Mesothelial cell of epicardium (in vitro differentiated cells): ENCODE measurements at places on chromosomes 7 and 10.

DNA sequence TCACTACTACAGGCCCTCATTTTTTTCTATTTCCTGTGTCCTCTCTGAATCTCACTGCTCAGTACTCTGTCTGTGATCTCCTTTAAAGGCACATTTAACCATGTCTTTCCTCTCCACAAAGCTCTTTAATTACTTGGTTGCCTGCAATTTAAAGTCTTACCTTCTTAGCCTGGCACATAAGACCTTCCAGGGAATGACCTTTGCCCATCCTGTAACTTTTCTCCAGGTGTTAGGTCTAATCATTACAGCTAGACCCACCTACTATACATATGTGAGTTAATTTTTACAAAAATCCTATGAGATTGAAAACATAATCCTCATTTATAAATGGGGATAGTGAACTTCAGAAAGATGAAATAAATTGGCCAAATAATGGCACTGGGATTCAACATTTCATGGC is 244.1 kb upstream of the RHOBTB1 start:
- DNase-seq, result no peak

DNA sequence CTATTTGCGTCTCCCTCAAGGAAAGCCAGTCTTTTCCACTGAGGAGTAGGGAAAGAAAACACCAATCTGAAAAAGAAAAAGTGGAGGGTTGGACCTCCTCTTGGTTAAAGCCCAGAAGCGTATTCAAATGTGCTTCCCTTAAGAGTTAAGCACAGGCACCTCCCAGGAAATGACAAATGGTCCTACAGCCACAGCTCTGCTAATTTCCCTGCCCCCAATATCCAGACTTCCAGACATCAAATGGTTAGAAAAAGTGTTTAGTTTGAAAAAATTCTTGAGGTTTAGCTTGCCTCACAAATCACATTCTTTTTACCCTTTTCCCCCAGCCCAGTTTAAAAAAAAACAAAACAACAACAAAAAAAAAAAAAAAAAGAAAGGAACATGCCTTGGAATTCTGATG is 19.0 kb upstream of the COL1A2 start:
- DNase-seq, result no peak

DNA sequence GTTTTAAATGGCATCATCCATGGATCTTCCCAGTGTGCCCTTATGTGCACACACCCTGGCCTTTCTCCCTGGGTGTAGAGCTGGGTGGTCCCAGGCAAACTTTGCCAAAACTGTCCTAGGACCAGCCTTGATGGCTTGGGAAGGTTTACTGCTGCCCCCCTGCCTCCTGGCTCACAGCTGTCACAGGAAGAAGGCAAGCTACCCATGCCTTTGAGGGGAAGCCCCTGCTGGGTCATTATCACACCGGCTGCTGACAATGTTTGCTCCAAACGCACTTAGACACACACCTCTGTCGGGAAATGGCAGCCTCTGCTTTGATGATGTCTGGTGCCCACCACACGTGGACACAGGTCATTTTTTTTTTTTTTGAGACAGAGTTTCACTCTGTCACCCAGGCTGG is 25.2 kb upstream of the FIGNL1 start:
- DNase-seq, result no peak

- DNase-seq, result no peak
Measured at GRCh38 chr7:137454767-137455166, 111.2 kb upstream of the PTN start.

DNA sequence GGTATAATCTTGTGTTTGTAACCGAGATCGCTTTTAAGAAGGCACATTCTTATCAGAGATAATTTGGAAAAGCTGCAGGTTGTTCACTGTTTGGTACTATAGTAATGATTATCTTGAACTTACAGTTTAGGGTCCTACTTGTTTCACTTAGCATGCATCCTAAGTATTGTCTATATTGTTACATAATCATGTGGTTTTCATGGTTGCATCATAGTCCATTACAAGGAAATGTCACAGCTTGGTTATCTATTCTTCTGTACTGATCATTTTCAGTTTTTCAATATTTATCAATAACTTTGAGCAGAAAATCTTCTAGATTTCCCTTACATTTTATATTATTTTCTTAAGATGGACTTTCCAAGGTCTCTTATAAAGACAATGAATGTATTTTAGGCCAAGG is 116.3 kb downstream of the PLPP4 start:
- DNase-seq, result no peak

- DNase-seq, result no peak
Measured at GRCh38 chr10:121417298-121417697, 180.9 kb downstream of the FGFR2 start.

- DNase-seq, result no peak
Measured at GRCh38 chr7:99943641-99944496, 14.4 kb upstream of the GJC3 start.

DNA sequence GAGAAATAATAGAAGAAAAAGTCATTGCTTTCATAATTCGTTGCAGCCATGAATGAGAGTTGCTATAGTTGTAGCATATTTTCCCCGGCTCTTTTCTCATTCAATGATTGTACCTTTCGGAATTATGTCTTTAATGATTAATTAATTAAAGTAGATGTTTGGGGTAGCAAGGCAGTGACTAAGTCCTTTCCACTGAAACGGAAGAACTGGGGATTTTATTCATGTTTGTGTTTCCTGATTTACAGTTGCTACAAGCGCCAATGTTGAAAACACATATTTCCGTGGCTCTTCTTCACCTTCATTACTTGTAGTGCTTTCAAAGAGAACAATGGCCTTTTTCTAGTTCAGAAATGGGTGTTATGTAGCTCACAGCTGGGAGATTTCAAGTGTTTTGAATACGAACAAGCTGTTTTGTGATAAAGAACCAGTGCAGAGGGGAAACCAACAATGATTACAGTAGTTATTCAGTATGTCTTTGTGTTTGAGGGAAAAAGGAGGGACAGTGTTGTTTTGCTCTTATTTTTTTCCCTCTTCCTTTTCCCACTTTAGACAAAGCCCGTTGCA is 153.5 kb downstream of the NSUN6 start:
- no peak for DNase-seq

- no peak for DNase-seq
Measured at GRCh38 chr10:5078547-5079180, 15.6 kb upstream of the AKR1C3 start.

- no peak for DNase-seq
Measured at GRCh38 chr10:88537322-88537721, 45.8 kb downstream of the RNLS start.

DNA sequence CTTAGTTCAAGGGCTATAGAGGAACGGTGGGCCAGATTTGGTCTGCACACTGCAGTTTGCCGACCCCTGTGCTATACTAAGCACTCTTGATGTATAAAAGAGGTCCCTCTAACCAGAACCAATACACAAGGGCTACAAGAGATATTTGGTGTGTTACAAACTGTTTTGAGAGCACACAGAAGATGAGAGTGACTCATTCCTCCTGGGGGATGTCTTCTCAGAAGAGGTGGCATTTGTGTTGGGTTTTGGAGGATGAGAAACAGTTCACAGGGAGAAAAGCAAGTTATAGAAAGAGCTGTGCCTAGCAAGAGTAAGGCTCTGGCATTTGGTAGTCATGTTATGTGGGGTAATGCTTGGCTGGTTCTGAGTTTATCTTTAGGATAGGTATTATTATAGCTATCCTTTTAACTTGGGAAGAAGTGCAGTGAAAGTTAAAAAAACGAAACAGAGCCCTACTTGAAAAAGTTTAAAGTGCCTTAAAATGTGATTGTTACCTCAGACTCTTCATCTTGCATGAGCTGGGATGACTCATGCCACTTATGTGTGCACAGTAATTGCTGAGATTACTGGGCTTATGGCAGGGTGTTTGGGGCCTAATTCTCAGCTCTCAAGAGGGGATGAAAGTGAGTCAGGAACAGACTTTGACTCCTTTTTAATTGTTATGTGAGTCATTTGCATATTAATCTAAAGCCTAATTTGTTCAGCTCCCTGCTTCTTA is 160.4 kb downstream of the KIF20B start:
- no peak for DNase-seq

DNA sequence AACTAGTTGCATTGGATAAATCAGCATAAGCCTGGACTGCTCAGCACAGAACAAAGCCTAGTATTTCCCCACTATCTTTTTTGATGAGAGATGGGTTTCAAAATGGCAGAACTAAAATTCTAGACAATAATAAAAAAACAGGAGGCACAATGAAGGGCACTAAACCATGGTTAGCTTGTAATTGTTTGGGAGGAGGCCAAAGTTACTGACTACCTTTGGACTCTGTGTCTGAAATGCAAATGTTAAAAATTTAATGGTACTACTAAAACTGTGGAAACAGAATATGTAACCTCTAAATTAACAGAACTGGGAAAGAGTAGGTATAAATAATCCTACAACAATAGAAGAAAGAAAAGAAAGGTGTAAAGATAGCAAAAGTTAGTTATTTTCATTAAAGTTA is 13.0 kb downstream of the ADAM12 start:
- DNase-seq, result no peak

DNA sequence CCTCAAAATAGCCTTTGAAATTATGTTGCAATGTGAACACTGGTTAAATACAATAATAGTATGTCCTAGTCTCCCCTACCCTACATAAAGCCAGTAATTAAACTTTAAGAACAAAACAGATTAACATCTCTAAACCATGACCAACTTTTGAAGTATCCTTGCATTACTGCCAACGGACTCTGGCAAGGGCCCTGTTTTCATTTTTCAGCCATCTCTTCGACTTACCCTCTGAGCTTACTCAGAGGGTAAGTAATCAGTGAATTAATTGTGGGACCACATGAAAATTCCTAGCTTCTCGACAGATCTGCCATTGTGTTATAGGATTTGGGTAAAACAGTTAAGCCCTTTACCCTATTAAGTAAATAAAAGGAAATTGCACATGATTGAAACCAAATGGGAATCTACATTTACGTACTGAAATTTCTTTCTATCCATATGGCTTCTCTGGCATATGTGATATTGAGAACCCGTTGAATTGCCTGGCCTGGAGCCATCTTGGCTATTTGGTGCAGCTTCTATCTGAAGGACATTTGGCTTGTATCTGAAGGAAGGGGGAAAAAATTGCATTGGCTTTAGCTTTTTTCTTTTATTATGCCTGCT is 39.6 kb downstream of the DYNC1I1 start:
- no peak for DNase-seq

DNA sequence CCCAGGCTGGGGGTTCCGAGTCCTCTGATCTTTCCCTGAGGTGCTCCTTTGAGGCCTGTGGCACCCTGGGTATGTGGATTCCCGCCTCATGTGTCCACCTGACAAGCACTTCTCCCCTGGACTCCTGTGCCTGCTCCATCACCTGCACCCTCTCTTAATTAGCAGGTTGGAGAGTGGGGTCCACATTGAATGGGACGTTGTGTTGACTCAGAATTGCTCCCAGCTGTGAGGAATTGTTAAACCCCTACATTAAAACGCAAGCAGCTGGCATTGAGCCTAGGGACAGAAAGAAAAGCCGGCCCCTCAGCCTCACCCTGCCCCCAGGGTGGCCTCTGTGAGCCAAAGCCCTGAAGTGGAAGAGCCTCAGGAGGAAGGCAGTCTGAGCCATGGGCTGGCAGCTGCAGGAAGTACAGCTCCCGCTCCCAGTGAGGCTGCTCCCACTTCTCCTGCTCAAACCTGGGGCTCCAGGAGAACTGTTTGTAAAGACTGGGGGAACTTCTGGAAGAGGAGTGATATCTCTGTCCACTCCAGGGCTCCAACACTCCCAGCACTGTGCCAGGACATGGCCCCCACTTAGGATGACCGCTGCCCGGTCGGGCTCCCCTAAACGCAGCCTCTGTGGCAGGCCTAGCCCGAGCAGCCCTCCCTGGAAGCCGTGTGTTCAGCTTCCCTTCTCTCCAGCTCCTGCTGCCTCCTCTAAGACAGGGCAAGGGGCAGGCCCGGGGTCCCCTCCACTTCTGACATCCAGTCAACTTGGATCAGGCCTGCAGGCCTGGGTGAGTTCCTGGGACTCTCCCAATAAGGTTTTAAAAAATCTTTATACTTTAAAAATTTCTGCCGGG is 1.8 kb upstream of the OPN4 start:
- DNase-seq, result no peak

GRCh38 chr10:124701881-124702656 is 42.1 kb downstream of the FAM53B start:
- DNase-seq, result peak; percentile 53

DNA sequence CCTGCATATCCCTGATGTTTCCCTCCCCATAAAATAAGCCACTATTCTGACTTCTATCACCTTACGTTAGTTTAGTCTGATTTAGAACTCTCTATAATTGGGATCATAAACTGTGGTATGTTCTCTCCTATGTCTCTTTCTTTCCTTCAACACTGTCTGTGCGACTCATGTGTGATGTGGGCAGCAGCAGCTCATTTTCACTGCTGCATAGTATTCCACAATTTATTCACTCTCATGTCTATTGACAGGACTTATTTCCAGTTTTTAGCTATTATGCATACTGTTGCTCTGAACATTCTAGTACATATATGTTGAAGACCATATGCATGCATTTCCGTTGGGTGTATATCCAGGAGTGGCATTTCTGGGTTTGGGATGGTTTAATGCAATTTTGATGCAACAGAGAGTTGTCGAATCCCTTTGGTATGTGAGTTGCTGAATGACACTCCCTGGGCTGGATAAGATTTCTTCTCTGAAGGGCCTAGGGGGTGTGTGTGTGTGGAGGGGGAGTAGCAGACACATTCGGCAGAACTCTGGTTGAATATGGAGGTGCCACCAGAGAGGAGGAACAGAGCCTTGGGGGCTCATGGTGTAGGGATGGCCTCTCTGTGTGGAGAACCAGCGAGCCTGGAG is 87.8 kb upstream of the PCBD1 start:
- DNase-seq, result no peak

- no peak for DNase-seq
Measured at GRCh38 chr10:58971796-58972491, 204.5 kb upstream of the PHYHIPL start.

GRCh38 chr10:89887406-89887805 is 186.0 kb downstream of the KIF20B start:
- DNase-seq, result no peak

DNA sequence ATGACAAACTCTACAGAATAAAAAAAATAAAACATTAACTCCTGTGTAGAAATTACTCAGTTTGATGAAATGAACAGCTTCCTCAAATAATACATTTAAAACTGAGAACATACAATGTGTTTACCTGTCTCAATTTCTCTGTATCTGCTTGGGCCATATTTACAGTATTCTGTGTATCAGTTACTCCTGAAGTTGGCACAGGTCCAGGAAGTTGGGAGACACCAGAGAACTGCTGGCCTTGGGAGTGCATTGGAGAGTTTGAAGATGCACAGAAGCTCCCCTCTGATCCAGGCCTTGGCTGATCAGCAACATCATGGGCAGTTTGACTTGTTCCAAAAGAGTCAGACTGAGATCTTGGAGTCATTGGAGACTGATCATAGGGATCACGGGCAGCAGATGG is 155.1 kb downstream of the GALNT11 start:
- DNase-seq, result no peak

DNA sequence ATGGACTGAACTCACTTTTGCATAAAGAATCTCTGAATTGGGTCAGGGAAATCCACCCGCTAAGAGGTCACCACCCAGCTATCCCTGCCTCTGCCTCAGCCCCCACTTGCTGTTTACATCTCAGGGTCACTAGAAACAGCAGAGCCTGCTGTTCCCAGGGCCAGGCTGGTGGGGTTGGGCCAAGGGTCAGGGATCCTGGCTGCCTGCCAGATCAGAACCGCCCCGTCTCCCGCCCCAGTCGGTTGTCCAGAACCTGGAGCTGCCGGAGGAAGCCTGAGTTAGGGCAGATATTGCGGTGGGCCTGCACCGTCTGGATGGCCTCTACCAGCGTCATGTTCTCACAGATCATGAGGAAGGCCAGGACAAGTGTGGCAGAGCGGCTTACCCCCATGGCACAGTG is 17.0 kb upstream of the SAMD8 start:
- DNase-seq, result no peak
